ENCODE measurements at places on chromosomes 5 and 9.

DNA sequence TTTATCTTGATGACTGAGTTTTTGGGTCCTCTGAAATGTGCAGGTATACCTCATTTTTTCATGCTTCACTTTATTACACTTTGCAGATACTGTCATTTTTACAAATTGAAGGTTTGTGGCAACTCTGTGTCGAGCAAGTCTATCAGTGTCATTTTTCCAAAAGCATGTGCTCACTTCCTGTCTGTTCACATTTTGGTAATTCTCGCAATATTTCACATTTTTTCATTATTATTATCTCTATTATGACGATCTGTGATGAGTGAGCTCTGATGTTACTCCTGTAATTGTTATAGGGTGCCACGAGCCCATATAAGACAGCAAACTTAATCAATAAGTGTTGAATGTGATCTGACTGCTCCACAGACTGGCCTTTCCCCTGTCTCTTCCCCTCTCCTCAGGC, 73.4 kb upstream of the FBXW11 start:
- DNase-seq = no peak

DNA sequence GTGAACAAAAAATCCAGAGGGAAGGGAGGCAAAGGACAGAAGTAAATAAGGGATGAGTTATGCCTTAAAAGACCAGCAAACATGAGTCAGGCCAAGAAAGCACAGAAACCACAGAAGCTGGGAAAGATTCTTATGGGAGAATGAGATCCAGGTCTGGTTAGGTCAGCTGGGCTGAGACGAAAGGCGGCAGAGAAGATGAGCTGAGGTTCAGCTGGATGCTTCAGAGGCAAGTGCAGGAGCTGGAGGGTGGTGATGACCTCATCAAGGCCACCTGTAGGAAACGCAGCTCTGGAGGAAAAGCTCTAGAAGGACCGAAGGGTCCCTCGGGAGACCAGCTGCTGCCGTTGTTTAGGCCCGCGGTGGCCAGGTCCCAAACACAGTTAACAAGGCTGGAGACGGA, 152.0 kb downstream of the MYO10 start:
- no peak for DNase-seq

DNA sequence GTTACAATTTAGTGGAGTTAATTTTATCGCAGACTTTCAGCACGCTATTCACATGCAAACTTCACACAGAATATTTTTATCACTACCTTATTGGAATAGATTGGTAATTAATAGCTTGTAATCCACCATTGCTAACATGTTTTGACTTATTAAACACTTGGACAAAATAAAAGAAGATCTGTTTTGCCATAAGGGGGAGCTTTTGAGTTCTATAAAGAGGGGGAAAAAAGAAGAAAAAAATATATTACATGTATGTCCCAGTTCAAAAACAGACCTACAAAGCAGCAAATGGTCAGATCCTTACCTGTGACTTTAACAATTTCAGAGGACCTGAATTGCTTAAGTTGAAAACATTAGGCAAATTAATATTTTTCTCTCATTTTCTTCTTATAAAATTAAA, 1.2 kb upstream of the PAPPA start:
- no peak for DNase-seq

DNA sequence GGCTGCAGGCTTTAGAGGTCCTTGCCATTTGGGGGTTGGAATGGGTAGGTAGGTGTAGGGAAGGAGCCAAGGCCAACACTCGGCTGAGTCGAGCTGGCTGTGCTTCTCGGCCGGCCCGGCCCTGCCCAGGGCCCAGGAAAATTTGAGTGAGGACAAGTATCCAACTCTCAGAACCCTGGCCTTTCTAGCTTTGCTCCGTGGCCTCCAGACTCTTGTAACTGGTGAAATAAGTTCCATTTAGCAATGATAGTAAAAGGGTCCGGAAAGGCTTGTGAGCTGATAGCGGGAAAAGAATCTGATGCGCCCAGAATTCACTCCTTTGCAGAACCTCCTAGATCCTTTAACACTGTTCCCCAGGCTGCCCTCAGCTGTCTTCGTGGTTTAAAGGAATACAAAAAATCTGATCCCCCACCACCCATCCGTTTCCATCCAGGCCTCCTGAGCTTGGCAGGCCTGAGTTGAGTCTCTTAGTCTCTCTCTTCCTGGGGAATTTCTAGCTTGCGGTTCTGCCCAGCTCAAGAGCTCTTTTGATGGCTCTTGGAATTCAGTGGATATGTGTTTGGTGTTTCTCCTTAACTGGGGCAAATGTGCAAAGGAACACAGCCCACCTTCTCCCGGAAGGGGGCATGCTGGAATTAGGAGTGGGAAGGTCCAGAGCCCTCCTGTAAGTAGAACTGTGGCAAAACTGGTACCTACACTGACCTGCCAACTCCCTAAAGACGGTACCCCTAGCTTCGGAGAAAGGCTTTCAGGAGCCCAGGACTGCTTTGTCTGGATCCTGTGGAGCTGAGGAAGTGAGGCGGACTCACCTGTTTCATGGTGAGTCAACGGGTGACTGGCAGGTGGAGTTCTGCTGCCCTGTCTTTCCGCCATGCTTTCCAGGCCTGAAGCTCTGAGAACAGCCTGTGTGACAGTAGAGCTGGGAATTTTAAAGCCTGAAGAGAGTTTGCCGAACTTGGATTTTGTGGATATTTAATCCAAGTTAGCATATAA, 1.7 kb downstream of the DMRT3 start:
- DNase-seq = no peak

- DNase-seq = no peak
These were observed 8.0 kb upstream of the HABP4 start for GRCh38 chr9:96441798-96442445.

DNA sequence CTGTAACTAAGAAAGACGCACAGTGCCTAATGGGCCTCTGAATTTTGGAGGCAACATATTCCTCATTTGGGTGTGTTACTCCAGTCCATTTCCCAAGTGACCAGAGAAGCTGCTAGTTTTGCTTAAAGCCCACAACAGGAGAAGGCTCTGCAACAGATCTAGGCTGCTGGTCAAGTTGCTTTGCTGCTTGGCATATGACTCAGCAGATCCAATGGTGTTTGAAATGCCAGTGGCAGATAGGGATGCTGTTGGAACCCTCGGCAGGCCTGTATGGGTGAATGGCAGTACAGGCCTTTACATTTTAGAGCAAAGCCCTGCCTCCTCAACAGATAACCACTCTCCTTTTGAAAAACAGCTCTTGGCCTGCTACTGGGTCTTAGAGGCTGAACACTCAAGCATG, 36.2 kb upstream of the ROR2 start:
- no peak for DNase-seq

GRCh38 chr5:148913985-148914431, 87.6 kb downstream of the ADRB2 start:
- DNase-seq = no peak

- DNase-seq = no peak
These were observed 920.9 kb downstream of the EFNA5 start for GRCh38 chr5:106749826-106750225.

- no peak for DNase-seq
These were observed 99.3 kb downstream of the KLF4 start for GRCh38 chr9:107390279-107390678.

DNA sequence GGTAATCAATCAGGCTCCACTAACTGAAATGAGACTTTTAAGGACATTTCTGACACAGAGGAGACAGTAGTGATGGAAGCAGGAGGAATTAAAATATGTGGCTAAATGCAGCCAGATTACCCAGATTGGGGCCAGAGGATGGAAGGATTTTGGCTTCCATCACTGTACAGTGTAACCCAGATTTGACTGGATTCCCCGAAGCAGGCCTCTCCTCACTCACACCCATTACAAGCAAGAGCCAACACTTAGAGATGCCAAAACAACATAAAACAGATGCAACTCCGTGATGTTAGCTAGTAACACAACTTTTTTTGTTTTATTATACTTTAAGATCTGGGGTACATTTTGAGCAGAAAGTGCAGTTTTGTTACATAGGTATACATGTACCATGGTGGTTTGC, 17.6 kb downstream of the TEK start:
- no peak for DNase-seq

DNA sequence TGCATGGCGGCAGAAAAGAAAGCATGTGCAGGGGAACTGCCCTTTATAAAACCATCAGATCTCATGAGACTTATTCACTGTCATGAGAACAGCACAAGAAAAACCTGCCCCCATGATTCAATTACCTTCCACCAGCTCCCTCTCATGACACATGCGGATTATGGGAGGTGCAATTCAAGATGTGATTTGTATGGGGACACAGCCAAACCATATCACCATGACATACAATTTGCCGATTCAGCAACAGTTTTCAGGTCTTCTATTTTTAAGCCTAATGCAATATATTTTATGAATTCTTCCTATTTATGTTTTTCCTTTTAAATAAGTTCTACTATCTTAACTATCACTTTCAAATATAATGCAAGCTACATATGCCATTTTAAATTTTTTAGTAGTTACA, 90.8 kb upstream of the CCDC152 start:
- no peak for DNase-seq

GRCh38 chr5:123059455-123059854, 22.9 kb upstream of the PPIC start:
- no peak for DNase-seq

- DNase-seq = no peak
These were observed 560.3 kb upstream of the KLF4 start for GRCh38 chr9:108049671-108050494.

DNA sequence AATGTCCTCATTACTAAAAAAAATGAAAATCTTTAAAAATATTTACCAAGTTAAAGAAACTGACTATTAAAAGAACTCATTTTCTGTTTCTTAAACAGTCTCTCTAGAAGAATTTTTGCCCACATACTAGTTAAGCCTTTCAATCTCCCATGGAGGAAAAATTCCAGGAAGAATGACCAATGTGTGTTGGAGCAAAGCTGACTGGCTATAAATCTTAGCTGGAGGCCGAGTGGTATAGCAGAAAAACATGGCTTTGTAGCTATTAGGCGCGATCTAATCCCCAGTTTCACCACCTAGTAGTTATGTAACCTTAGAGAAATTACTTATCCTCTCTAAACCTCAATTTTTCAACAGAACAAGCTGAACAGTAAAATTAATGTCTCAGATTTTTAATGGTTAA, 135.5 kb upstream of the PRLR start:
- DNase-seq = no peak

DNA sequence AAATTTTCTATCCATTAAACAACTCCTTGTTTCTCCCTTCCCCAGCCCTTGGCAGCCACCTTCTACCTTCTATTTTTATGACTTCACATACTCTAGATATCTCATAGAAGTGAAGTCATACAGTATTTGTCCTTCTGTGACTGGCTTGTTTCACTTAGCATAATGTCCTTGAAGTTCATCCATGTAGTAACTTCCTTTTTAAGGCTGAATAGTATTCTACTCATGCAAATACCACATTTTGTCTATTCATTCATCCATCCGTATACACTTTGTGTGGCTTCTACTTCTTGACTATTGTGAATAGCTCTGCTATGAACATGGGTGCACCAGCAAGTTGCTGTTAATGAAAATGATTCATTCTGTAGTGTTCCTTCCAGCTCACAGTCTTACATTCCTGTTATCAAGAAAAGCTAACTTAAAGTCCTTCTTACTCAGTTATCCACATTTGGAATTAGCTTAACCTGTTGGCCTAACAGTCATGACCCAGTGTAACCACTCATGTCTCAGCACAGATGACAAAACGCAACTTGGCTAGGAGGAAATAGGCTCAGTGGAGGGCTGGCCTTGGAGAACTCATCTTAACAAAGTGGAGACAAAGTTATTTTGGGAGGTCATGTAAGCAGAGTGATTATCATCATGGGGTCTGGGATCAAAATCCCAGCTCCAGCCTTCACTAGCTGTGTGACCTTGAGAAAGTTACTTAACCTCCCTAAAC, 129.7 kb upstream of the MAP3K1 start:
- DNase-seq = no peak

- DNase-seq = no peak
These were observed 209.3 kb downstream of the PALM2AKAP2 start for GRCh38 chr9:109989296-109989695.

DNA sequence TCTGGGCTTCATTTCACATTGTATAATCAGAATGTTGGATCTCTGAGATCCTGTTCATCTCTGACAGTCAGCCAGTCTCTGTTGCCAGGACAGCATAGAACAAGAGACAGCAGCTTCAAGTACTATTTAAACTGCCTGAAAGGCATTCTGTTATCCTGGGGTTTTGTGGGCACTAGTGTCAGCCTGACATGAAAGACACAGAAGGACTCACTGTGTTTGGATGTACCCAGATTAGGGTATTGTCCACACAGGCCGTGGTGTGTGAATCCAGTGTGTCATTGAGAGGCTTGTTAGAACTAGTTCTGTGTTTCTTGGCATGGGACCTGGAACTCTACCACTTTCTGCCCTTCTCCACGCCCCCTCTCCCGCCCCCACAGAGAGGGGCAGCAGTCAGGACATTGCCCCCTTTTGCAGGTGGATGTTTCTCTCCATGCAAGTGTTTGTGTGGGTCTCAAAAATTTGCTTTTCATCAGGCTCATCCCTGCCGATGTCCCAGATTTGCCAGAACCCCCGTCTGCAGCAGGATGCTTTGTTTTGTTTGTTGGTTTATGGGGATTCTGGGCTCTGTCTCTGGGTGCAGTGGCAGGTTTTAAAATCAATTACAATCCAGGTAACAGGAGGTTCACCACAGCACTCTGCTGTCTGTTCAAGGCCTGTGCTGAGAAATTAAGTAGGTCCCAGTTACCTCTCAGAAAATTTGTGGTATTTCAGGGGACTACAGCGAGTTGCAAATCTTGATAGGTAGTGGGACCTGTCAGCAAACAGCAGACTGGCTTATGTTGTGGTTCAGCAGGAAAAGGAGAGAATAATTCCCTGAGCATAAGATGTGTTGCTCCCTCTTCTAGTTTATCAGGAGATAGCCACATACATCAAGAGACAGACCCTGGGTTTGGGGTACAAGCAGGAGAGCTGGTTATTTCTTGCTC, 144.6 kb downstream of the DOCK2 start:
- no peak for DNase-seq

DNA sequence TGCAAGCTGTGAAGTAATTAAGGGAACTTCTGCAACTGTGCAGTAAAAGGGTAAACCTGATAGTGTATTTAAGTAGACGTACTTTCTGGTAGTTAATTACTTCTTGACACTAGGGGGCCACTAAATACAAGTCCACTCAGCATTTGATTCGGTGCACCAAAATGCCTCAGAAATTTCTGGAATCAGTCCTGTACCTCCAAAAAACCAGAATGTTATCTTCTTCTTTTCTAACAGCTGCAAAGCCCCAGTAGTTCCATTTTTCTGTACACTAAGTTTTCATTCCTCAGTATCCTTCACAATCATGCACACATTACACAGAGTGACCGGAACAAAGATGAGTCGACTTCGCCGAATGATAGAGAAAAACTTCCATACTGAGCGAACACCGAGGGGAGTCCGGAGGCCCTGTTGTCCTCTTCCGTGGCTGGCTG, 484 bp downstream of the GFM2 start:
- DNase-seq = peak; percentile 29

- DNase-seq = no peak
These were observed 32.9 kb downstream of the PTCD2 start for GRCh38 chr5:72353046-72353445.

All from cerebellum (tissue), 4 donors.